Erythroblast (primary cell): ENCODE measurements at places on chromosomes 1 and 21.

DNA sequence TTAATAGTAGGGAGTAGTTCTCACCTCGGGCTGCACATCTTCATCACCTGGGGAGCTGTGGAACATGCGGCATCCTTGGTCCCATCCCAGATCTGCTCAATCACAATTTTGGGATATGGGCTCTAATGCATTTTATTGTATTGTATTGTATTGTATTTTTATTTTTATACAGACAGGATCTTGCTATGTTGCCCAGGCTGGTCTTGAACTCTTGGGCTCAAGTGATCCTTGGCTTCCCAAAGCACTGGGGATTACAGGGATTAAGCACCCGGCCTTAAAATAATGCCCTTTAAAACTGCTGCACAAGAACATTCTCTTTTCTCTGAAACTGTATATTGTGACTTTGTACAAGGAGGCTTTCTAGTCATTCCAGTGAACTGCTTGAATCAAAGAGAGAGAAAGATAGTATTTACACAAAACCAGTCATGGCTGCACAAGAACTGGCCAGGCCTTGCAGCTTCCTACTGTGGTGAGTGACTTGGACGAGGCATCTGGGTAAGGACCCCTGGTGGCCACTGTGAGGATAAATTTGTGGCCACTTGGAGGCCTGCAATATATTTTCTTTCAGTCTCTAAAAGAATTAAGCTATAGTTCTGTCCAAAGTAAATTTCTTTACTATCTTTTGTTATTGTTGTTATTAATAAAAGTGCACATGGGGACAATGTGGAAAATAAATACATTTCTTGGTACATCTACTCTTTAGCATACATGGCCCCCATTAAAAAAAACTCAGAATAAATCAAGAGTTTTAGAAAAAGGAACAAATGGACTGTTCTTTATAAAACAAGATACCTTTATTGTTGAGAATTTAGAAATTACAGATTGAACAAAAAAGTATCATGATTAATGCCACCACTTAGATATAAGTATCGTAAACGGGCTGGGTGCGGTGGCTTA is 48.0 kb downstream of the TBCE start:
- DNase-seq: peak; percentile 82

- DNase-seq: no peak
Observed at GRCh38 chr1:30900931-30901560, 7.5 kb downstream of the SDC3 start.

GRCh38 chr1:155910621-155911121 is 478 bp downstream of the RIT1 start:
- peak; percentile 62 for DNase-seq

GRCh38 chr1:68180441-68181164 is 51.7 kb downstream of the WLS start:
- DNase-seq: no peak
